ENCODE measurements at places on chromosomes 11 and 22. TPM values are rescaled to one million over a fixed set of nuclear protein-coding genes. Genes with fewer than 3 reads are reported as not detected.

- no peak for DNase-seq
These were observed 21.8 kb upstream of the WNT7B start for GRCh38 chr22:45998638-45999378.

The PKDREJ gene
- total RNA-seq: not detected

GRCh38 chr22:16957781-16958180 is 50.2 kb downstream of the GAB4 start:
- DNase-seq: no peak

- DNase-seq: no peak
These were observed 114.1 kb downstream of the FAR1 start for GRCh38 chr11:13782390-13783075.

The MS4A3 gene
- not detected for total RNA-seq

The TNNI2 gene
- total RNA-seq: not detected

DNA sequence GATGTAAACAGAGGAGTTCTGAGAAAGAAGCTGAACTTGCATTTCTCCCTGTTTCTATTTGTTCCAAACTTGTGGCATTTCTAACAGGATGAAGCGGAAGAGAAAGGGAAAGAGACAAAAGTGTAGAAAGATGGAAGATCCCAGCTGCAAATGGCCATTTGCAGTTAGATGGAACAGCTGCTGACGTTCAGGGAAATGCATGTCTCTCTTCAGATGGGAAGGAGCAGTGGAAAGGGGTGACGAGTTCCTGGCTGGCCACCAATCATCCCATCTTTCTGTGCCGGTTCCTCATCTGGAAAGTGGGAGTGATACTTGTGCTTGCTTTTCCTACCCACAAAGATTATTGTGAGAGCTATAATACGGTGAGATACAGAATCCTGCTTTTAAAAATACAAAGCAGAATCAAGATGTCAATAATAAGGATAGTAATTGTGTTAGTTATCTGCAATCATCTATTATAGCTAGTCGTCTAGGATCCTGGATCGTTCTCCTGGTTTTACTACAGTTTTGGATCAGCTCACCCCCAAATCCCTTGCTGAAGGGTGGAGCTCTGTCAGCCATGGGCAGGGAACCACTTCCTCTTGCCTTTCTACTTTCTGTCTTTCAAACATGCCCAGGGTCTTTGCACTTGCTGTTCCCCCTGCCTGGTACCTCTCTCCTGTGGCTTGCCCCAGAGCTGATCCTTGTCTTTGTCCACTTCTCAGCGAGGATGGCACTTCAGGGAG is 1.2 kb upstream of the TIMP3 start:
- DNase-seq: no peak

- DNase-seq: no peak
These were observed 47.3 kb downstream of the GRIK4 start for GRCh38 chr11:120558744-120559431.

The HMGXB4 gene
- 17.2 TPM for total RNA-seq

DNA sequence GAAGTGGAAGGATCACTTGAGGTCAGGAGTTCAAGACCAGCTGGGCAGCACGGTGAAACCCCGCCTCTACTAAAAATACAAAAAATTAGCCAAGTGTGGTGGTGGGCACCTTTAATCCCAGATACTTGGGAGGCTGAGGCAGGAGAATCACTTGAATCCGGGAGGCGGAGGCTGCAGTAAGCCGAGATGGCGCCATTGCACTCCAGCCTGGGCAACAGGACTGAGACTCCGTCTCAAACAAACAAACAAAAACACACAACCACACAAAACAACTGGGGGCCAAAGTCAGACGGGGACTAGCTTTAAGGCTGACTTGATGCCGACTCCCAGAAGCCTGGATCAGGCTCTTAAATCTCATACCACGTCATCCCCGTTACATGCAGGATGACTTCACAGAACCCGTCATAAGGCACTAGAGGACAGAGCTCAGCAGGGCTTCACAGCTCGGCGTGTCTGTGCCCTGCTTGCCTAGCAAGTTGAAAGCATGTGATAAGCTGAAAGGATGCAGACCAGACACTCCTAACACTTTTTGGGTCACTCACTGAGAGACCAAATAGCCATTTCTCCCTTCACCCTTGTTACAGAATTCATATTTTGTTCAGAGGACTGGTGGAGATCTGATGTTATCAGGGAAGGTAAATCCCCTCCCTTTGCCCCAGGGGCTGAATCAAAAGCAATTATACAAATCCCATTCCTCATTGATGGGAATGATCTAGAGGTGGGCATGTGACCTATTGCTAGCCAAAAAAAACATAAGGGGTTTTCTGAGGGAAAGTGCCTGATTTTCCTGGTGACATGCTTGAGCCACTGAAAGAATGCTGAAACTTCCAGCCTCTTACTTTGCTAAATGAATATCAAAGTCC is 65.4 kb downstream of the GAB2 start:
- DNase-seq: no peak

- DNase-seq: peak; percentile 81
These were observed 298.4 kb upstream of the PDGFD start for GRCh38 chr11:104462341-104462740.

GRCh38 chr22:36331912-36332622 is 55.7 kb downstream of the MYH9 start:
- peak; percentile 49 for DNase-seq

- no peak for DNase-seq
These were observed 137.3 kb downstream of the KCNA4 start for GRCh38 chr11:29879560-29879959.

DNA sequence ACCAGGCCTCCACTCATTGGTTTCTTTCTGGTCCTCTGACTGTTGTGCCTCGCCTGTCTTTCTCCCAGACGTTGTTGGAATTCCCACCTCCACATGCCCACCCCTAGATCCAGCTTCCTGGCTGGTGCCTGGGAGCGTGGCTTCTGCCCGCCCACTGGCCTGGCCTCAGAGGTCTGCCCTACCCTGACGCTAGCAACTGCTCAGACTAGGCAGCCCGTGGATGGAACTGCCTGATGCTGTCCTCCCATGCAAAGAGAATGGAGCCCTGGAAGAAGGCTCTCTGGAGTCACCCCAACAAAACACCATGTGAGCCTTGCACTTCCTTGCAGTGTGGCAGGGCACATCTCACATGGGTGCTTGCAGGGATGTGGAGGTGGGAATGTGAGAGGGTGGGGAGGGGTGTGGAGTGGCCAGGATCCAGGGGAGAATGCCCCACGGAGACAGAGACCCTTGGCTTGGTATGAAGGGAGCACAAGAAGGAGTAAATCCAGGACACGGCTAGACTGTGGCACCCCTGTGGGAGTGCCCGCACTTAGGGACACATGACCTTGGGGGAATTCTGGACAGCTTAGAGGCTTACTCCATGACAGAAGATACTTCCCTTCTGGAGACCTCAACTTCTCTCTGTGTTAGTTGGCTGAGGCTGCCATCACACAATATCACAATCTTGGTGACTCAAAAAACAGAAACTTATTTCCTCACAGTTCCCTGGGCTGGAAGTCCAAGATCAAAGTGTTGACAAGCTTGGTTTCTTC is 22.5 kb upstream of the ADA2 start:
- DNase-seq: no peak

GRCh38 chr11:134120143-134120850 is 51.4 kb downstream of the JAM3 start:
- peak; percentile 97 for DNase-seq

GRCh38 chr11:41056892-41057569 is 402.4 kb downstream of the LRRC4C start:
- no peak for DNase-seq

The SLC37A2 gene
- total RNA-seq: 0.72 TPM

- peak; percentile 23 for DNase-seq
These were observed 1.5 kb downstream of the PANX3 start for GRCh38 chr11:124612567-124613246.

The ART1 gene
- not detected for total RNA-seq

The CCDC89 gene
- total RNA-seq: 9.4 TPM

- no peak for DNase-seq
These were observed 17.3 kb downstream of the COMMD9 start for GRCh38 chr11:36271794-36272407.

GRCh38 chr11:127135256-127135655 is 134.7 kb upstream of the KIRREL3 start:
- no peak for DNase-seq

- peak; percentile 16 for DNase-seq
These were observed 8.9 kb upstream of the DCHS1 start for GRCh38 chr11:6664551-6664950.

- DNase-seq: no peak
These were observed 181.8 kb downstream of the UVRAG start for GRCh38 chr11:75996523-75997442.

- no peak for DNase-seq
These were observed 813.7 kb downstream of the NTM start for GRCh38 chr11:132184079-132184478.

DNA sequence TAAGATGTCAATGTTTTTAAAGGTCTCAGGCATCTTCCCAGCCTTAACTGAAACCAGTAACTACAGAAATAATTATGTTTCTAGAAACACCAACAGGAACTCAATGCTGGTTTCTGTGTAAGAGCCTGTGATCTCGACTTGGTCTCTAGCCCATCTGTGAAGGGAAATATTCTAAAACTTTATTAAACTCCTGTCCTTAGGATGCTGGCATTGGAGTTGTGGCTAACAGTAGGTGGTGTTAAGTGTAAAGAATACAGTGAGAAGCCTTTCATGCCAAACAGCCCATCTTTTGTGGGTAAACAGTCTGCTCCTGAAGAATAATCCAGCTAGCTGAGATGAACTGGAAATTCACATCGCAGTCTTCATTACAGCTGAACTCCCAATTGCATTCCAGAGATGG is 133.2 kb downstream of the ADAMTS15 start:
- DNase-seq: peak; percentile 19

DNA sequence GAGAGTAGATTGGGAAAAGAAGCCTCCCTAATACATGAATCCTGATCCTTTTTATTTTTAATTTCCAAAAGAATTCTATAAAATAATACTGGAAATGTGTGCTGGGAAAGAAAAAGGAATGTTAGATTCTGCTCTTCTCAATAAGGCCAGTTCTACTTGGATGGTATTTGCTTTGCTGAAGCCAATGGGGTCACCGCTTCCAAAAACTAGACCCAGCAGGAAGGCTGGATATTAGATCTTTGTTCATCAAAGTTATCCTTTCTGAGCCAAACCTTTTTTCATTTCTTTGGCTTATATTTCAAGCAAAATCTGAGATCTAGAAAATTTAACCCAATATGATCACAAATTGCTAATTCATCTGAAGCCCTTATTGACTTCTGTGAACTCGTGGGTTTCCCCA is 41.4 kb downstream of the SCUBE2 start:
- no peak for DNase-seq

- DNase-seq: no peak
These were observed 97.8 kb downstream of the PKNOX2 start for GRCh38 chr11:125262194-125262829.
